Activated effector memory CD4-positive, alpha-beta T cell treated with Interleukin-2 at 50 U/mL for 16 hours (primary cell): ENCODE measurements at places on chromosomes 12 and 14.
A peak's percentile ranks its signal among the peaks of the same experiment; 100 is the strongest.

- no peak for DNase-seq
Observed at GRCh38 chr14:55291480-55292081, 20.4 kb downstream of the FBXO34 start.

DNA sequence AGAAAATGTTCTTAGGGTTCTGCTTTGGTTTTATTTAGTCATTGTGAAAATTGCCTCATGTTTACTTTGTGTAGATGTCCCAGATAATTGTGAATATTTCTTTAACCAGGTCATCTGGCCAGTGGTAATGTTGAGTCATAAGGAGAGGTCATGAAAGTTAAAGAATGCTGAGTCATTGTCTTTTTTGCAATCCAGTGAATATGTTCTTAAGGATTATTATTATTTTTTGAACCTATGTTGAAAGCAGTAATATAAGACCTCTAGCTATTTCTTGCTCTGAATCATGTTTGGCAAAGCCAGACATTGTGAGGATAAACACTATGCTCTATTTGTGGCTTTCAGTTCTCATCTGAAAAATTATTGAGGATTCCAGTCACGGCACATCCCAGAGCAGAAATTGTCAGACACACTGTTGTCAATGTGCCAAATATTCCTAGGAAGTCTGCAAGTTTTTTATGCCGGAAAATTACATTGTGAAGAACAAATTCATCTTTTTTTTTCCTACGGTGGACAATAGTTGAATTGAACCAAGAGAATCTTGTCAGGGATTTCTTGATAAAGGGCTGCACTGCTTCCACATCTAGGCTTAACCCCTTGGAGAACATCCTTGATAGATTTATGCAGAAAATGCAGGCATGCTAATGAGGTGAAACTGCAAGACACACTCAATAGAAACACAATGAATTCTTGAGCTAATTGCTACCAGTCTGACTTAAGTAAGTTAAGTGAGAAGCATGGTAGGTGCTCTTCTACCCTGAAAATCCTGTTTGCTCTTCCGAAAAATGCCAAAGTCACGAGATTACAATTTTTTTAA lies 369.6 kb downstream of the ATP23 start:
- no peak for DNase-seq

- no peak for DNase-seq
Observed at GRCh38 chr12:114404926-114405518, 922 bp downstream of the TBX5 start.

- no peak for DNase-seq
Observed at GRCh38 chr12:46259071-46259470, 9.8 kb downstream of the SLC38A1 start.

- no peak for DNase-seq
Observed at GRCh38 chr14:37594971-37595808, at the start of the genes FOXA1 and TTC6. FOXA1 (minus strand) TSS chr14:37595249; CDS start chr14:37594972, 277 bp downstream. TTC6 (plus strand) TSS chr14:37595629; CDS start chr14:37622065, 26,436 bp downstream.

DNA sequence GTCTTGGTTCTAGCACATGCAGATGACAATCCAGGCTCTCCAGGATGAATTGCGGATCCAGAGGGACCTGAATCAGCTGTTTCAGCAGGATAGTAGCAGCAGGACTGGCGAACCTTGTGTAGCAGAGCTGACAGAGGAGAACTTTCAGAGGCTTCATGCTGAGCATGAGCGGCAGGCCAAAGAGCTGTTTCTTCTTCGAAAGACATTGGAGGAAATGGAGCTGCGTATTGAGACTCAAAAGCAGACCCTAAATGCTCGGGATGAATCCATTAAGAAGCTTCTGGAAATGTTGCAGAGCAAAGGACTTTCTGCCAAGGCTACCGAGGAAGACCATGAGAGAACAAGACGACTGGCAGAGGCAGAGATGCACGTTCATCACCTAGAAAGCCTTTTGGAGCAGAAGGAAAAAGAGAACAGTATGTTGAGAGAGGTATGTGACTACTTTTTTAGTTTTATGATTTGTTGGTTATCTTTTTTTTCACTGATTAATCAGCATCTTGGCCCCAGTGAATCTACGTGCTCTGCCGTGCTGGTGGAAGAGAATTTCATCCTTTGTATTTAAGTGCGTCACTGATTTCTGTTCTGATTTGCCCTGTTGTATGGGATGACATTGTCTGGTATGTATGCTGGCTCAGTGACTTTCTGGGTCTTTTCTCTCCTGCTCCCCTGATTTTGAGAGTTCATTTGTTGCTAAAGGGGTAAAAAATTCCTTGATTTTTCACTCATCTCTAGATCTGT lies 92.3 kb downstream of the ERC1 start:
- no peak for DNase-seq

DNA sequence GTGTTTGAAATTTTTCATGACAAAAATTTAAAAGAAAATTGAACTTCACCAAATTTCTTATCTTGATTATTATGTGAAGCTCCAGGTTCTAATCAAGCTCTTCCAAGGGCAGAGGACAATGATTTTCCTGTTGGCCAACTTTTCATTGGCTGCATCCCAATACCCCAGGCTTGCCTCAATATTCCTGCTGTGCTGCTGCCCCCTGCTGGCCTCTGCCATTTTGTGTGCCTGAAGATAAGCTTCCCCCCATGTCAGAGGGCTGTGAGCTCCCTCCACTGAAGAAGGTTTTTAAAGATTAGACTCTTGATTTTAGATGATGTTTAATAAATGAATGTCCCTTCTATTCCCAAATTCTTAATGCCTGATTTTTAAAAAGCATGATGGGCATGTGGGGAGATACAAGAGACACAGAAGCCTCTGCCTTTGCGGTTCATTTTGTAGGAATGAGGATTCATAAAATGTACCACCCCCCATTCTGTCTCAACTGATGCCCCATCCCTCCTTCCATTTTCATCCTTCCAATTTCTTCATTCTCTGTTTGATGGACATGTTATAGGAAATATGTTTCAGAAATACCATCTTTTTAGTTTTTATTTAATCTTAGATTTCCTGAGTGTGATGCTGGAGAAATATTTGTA lies 76.7 kb upstream of the RGS6 start:
- no peak for DNase-seq

- DNase-seq: no peak
Observed at GRCh38 chr12:48413388-48413787, 59.0 kb upstream of the ANP32D start.

GRCh38 chr14:91509083-91509877 lies 830 bp downstream of the PPP4R3A start:
- peak; percentile 24 for DNase-seq

DNA sequence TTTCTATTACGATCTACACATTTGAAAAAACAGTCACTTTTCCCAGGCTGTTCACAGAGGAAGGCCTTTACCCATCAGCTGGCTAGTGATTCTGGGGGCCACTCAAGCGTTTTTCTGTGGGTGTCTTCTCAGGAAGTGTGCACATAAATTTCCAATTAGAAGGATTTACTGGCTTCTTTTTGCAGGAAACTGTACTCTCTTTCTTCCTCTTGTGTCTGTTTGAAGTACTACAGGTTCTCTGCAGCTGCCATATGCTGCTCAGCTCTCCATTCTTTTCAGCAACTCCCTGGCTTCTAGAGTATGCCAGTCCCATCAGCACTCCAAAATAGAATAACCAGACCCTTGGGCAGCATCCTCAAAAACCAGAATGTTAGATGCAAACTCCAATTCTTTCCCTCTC lies 110.4 kb upstream of the NAV3 start:
- no peak for DNase-seq

GRCh38 chr12:5094986-5095385 lies 51.3 kb downstream of the KCNA5 start:
- DNase-seq: no peak

DNA sequence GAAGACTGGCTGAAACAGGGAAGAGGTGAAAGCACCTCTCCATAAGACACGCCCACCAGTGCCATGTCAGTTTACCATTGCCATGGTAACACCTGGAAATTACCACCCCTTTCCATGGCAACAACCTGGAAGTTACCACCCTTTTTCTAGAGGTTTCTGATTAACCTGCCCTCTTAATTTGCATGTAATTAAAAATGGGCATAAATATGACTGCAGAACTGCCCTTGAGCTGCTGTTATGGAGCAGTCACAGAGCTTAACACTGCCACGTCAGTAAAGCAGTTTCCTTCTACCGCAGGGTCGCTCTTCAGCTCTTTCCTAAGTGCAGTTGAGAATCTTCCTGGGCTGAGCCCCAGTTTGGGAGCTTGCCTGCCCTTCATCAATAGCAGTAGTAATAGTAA lies 55.2 kb downstream of the RASSF3 start:
- DNase-seq: no peak

GRCh38 chr12:121514184-121514742 lies 66.6 kb downstream of the KDM2B start:
- DNase-seq: no peak

DNA sequence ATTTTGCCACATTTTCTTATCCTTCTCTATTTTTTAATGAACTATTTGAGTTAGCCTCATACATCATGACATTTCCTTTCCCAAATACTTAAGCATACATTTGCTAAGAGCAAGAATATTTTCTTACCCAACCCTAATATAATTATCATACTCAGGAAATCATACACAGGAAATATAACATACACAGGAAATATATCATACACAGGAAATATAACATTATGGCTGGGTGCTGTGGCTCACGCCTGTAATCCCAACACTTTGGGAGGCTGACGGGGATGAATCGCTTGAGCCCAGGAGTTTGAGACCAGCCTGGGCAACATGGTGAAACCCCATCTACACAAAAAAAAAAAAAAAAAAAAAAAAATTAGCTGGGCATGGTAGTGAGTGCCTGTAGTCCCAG lies 4.9 kb downstream of the NCKAP1L start:
- no peak for DNase-seq

GRCh38 chr12:114834621-114835020 lies 150.6 kb upstream of the TBX3 start:
- DNase-seq: no peak

DNA sequence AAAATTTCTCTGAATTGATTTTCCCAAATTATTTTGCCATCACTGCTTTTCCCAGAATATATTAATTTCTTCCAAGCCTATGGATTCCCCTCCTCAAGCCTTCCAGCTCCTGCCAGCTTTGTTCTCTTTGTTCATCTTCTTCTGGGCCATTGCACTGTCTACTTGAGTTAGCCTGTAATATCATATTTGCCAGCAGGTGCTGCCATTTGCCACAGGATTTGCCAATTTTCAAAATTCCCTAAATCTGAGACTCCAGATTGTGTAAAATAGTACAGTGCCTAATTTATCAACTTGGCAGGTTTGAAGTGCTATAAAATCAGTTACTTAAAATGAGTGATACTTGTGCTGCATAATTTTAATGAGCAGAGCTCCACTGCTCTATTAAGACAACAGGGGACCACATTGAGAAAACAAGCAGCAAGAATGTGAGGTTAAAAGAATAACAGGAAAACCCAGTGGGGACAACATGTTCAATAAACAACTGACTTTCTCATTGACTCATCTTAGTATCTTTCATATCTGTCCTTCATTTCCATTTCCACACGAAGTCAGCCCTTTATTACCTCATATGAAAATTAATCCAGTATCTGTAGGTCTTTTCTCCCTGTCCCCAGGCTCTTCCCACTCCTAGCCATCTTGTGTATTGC lies 84.6 kb upstream of the CCDC196 start:
- no peak for DNase-seq

- DNase-seq: no peak
Observed at GRCh38 chr14:79551523-79551922, 659.8 kb downstream of the DIO2 start.

- no peak for DNase-seq
Observed at GRCh38 chr14:63517354-63517753, 25.8 kb downstream of the PPP2R5E start.

- no peak for DNase-seq
Observed at GRCh38 chr14:87745507-87746118, 247.4 kb downstream of the GALC start.

DNA sequence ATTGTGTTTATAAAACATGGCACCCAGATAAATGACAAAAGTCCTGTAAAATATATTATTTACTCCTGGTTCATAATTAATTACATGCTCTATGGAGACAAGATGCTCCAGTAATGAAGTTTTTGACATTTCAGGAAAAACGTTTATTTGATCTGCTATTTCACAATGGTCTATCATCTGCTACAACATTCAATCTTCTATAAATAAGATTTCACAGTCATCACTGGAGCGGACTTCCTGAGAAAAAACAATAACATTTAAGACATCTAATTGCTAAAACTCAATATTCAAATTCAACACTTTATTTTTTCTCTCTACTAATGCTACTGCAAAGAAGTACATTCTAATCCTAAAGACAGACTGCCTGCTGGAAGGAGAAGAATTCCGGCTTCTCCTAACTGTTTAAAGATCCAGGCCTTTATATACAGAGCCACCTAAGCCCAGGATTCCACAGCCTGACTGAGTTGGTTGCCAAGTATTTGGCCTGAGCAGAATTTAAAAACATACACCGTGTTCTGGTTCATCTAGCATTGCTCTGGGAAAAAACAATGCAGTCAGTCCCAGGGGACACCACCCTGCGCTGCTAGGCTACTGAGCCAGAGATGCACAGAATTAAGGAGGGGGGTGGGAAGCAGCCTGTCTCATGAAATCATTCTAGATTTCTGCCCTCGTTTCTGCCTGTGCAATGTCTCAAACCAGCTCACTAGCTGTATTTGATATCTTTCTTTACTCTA lies 58.0 kb downstream of the TMTC1 start:
- DNase-seq: no peak

DNA sequence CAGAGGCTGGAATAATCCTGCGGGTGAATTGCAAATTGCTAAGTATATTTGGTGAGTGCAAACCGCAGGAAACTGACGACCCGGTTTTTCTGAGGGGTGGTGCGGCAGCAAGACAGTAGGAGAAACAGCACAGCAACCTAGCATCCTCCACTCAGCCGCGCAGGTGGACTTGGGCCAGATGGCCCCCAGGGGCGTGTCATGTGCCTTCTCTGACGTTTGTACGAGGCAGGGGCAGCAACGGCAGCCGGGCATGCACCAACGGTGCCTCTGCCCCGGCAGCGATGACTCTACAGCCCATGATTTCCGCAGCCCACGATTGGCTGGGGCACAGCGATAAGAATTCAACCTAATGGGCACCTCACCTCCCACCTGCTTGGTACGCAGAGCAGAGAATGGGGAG lies 11.1 kb upstream of the CLEC2A start:
- no peak for DNase-seq

GRCh38 chr12:75820848-75821578 lies 210.6 kb downstream of the PHLDA1 start:
- no peak for DNase-seq

GRCh38 chr12:53757101-53757770 lies 5.5 kb upstream of the CISTR start:
- peak; percentile 67 for DNase-seq

GRCh38 chr12:109727039-109727723 lies 13.6 kb downstream of the FAM222A start:
- no peak for DNase-seq
